ENCODE measurements at places on chromosomes 7 and 10.

DNA sequence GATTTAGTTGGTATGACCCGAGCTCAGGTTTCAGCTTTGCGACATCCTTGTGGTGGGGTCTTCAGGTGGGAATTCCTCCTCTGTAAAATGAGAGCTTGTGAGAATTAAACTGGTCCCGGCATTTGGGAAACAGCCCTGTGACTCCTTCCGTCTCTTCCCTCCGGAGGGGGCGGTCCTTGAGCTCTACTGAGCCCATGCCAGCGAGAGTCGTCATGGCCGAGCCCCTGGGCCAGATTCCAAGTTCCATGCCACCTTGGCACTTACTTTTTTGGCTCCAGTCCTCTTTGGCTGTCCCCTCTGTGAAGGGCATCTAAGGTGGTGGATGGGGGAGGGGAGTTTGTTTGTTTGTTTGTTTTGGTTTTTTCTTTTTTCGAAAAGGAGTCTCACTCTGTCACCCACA, 47.6 kb downstream of the GTF2IRD1 start:
- no peak for DNase-seq

- DNase-seq = no peak
These were observed 428.4 kb downstream of the ARL4A start for GRCh38 chr7:13115855-13116254.

DNA sequence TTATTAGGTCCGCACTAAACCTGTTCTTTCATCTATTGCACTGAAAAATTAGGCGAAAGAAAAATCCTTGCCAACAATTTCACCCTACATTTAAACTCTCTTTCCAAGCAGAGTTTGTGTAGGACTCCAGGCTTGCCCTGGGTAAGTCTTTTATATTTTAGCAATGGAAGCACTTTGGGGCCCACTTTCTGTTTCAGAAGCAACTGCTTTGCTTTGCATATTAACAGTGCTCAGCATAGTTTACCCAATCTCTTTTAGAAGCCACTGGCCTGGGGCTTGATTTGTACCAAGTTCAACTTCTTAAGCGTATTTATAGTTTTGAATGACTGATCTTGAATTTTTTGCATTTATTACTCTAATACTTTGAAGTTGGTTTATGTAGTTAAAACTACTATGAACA, 78.8 kb upstream of the MDFIC start:
- DNase-seq = no peak

DNA sequence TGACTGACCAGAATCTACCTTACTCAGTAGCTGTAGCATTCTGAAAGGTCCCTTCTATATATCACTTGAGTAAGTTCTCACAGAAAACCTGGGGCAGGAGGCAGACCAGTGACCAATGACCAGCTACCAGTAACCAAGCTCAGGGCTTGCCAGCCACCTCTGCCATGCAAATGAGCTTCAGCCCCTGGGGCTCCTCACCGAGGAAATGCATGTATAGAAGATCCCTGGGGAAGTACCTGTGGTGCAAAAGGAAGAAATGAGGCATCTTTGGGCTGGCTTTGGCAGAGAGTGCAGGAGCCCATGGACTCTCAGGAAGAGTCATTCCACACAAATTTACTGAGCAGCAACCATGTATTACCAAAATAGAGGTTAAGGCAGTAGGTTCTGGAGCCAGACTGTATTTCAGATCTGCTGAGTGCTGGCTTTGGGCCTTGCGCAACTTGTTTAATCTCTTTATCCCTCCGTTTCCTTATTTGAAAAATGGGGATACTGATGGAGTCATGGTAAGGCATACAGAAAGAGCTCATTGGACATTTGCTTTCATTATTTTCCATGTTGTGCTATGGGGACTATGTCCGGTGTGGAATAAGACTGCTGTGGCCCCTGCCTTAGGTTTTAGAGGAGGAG, 41.1 kb upstream of the FAM204A start:
- no peak for DNase-seq

DNA sequence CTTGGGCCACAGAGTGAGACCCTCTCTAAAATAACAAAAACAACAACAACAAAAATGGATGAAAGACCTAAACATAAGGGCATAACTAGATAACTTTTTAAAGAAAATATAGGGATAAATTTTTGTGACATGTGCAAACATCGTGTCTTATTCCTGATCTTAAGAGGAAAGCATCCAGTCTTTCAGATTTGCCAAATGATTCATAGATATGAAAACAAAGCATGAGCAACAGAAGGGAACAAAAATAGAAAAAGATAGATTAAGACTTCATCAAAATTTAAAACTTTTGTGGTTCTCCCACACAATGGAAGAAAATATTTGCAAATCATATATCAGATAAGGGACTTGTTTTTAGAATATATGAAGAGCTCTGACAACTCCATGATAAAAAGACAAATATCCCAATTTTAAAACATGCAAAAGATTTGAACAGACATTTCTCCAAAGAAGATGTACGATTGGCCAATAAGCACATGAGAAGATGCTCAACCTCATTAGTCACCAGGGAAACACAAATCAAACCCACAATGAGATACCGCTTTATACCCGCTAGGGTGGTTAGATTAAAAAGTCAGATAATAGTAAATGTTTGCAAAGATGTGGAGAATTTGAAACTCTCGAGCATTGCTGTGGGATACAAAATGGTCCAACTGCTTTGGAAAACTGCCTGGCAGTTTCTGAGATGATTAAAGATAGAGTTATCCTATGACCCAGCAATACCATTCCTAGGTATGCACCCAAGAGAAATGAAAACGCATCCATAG, 20.3 kb downstream of the PPIF start:
- no peak for DNase-seq

DNA sequence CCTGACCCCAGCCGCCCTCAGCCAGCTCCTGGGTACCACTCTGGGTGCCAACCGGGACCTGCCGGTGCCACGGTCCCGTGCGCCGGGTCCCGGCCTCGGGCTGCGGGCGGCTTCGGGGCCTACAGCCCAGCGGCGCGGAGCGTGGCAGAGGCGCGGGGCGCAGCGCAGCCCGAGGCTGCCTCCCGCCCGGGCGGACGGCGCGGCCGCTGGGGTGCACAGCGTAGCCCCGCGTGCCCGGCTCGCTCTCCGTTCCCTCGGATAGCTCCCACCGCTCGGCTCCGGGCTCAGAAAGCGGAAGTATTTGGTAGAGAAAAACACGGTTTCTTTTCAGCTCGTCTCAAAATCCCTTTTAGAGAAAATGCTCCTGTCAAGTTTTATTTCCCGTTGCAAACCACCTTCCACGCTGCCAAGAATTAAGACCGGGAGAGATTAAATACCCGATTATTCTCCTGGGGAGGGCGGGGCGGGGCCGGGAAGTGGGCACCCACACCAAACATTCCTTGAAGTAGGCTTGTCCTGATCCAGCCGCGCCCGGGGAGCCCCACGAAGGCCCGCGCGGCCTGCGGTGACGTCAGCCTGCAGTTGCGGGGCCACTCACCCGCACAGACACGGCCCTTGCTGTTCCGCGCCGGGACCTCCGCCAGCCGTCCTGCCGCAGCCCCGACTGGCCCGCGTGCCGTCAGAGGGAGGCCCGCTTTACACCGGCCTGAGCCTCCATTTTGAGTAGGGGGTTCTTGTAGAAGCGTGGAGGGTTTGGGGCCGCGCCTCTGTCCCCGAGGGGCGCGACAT, 7.2 kb downstream of the HOXA13 start:
- peak; percentile 49 for DNase-seq

- no peak for DNase-seq
These were observed 8.7 kb downstream of the DIP2C start for GRCh38 chr10:680745-681144.

DNA sequence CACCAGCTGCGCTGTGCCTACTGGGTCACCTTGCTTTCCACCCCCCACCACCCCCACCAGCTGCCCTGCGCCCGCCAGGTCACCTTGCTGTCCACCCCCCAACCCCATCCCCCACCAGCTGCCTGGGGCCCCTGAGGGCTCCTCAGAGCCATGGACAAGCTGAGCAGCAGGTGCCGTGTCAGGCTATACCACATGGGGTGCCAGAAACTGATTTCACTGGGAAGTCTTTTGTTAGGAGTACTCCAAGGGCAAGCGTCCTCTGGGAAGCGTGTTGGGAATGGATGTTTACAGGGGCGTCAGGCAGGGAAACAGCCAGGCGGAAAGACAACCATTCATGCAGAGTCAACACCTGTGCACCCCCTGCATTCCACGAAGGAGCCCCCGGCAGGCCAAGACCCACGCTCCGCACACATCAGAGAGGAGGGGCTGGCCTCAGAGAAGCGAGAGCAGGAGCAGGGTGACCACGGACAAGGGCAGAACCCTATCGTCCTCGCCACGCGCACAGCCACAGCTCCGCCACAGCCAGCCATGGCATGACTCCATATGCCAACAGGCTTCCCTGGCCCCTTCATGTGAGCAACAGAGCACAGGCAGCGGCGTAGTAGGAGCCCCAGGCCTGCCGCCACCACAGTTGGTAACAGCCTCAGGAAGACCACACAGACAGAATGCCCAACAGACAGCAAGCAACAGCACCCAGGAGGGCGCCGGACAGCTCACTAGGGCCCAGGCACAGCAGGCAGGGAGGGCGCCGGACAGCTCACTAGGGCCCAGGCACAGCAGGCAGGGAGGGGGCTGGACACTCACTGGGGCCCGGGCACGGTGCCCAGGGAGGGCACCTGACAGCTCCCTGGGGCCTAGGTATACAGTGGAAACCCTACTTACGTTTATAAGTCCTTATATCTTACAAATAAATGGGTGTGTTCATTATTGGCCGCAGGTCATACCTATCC, 180.8 kb downstream of the MAD1L1 start:
- DNase-seq = no peak

DNA sequence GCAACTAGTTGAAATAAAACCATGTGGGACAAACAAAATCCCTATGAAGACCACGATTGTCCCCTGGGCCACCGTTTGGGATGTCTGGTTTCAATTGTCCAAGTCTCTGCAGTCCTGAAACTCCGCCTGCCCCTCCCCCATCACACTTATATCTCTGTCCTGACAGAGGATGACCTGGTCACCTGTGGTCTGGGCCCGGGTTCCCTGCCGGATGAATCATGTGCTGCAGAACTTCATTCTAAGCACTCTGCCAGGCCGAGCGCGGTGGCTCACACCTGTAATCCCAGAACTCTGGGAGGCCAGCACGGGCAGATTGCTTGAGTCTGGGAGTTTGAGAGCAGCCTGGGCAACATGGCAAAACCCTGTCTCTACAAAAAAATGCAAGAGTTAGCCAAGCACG, 91.1 kb downstream of the COL13A1 start:
- no peak for DNase-seq

GRCh38 chr7:16207321-16207720, 214.0 kb downstream of the CRPPA start:
- DNase-seq = no peak

GRCh38 chr7:366161-366803, 76.3 kb downstream of the FOXL3 start:
- no peak for DNase-seq

GRCh38 chr7:35552691-35553090, 142.2 kb downstream of the HERPUD2 start:
- no peak for DNase-seq

- no peak for DNase-seq
These were observed 337.7 kb downstream of the GATA3 start for GRCh38 chr10:8392216-8392615.

DNA sequence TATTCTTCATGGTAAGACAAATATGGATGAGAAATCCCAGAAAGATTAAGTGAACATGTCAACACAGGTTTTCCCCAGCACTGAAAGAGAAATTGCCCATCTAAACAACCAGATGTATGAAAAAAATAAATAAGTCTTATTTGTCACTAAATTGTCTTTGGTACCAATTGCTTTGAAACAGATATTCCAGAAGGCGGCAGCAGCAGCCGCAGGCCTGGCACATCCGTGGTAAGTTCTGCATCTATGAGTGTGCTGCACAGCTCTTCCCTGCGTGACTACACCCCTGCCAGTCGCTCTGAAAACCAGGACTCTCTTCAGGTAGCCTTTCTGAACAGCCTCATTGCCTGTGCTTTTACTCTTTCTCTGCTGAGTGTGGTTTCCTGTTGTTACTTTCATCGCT, 49.7 kb upstream of the GATAD1 start:
- DNase-seq = no peak

GRCh38 chr7:94618126-94618525, 37.8 kb downstream of the SGCE start:
- no peak for DNase-seq

DNA sequence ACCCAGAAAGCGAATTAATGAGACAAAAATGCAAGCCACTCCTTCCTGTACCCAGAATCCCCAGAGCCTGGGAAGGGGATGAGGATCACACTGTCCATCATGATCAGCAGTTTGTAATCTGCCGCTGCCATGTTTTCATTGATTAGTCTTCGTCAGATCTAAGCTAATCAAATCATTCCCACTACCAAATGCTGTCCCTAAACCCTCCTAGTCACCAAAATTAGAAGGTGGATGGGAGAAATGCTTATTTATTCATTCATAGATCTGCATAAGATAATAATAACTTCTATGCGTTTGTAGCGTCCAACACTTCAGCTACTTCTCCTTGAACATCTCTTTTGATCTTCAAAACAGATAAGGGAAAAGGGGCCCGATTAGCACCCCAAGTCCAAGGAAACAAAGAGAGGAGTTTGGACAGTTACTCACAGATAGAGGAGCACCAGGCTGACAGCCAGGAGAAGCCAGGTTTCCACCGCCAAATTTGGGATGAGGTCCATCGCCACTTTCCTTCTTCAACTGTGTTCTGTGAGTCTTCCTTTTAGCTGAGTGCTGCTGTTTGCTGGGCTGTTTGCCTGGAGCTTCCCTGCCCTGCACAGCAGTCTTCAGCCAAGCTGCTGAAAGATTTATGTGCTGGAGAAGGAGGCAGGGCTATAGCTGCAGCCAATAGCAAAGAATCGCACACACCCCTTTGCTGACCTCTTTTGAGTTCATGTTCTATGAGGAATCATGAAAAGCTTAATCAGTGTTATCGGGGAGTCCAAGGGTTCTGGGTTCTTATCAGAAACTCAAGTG, at the start of gene CYP3A5:
Gene CYP3A5, minus strand, starts transcription at position 597 of the 792 bp plus-strand sequence. Its CDS starts 100 bp downstream, at position 497.
- peak; percentile 21 for DNase-seq

- no peak for DNase-seq
These were observed 312.3 kb upstream of the ZNF32 start for GRCh38 chr10:43960981-43961380.

- DNase-seq = peak; percentile 65
These were observed 67.9 kb upstream of the PRKCQ start for GRCh38 chr10:6647811-6648526.

- DNase-seq = no peak
These were observed 229.5 kb downstream of the PTPRN2 start for GRCh38 chr7:158357898-158358821.

DNA sequence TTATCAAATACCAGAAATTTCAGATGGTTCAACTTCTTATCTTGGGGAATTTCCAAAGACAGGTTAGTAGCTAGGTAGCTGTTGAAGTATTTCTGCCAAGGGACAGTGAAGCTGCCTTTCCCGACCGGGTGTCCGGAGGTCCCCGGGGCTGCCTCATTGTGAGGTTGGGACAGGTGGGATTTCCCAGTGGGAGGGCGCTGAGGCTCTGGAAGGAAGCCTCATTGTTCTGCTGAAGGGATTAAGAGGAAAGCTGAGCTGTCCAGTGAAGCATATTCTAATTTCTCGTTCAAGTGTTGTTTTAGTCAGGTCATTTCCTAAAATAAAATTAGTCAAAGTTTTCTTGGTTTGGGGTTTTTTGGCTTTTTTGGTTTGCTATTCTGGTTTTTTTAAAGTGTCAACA, 244.2 kb downstream of the MGMT start:
- DNase-seq = no peak

- DNase-seq = peak; percentile 20
These were observed 31.6 kb upstream of the AGMO start for GRCh38 chr7:15593382-15593781.
